Central memory CD8-positive, alpha-beta T cell (primary cell): ENCODE measurements at places on chromosomes 16 and 17.

DNA sequence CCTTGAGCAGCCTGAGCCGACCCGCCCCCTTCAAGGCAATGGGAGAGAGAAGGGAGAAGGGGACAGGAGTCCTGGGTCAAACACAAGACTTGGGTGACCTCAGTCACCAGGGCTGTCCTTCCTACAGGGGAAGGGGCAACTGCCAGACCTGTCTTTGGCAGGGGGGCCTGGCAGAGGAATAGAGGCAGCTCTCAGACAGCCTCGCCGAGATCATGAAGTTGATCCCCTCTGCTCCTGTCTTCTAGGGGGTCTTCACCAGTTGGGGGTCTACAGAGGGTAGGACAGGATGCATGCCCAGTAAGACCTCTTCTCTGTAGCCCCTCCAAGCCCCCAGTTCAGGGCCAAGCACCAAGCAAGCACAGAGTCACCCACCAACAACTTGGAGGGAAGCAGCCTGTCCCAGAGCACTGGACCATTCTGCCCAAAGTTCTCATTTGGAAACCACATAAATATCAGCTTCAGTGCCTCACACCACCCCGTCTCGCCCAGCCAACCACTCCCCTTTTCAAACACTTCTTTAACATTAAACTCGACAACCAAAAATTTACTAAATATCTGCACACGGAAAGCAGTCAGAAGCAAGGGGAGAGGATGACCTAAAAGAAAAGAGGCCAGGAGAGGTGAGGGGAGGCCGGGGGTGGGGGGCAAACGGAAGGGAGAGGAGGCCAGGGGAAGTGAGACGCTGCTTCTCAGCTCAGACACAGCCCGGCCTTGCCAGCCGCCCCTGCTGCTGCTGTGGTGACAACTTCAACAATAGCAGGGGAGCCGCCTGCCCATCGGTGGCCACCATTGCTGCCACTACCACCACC lies 7.7 kb downstream of the DOK4 start:
- no peak for DNase-seq

GRCh38 chr16:72848759-72849664 lies 198.9 kb downstream of the ZFHX3 start:
- DNase-seq = no peak

DNA sequence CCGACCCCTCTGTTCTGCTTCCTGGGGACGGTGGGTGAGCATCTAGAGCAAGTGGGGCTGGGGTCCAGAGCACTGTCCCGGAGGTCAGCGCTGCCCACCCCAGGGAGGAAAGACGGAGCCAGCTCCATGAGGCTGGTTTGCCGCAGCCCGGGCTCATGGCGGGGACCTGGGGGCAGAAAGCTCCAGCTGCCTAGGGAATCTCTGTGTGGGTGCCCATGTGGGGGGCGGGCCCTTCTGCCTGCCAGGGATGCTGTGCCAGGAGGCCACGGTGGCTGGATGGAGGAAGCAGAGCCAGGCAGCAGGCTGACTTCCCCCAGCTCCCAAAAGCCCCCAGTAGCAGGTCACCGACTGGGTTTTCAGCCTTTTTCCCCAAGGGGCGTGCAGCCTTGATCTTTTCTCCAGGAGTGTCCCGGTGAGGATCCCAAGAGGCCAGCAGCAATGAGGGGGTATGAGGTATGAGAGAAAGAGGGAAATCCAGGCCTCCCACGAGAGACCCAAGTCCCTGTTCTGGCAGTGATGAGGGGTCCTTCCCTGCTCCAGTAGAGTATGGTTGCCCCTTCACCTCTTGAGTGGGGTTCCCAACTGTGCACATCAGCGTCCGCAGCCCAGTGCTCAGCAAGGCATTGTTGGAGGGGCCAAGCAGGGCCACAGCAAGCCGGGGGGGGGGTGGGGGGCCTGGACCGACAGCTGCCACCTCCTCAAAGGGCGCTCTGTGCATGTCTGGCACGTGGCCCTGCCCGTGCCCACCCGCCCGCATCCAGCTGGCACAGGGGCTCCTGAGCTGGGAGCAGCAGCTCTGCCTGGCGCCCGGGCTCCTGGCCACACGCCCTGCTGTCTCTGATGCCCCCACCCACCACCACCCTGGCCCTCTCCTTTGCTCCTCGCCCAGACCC lies 15.6 kb upstream of the BCAR1 start:
- DNase-seq = no peak

DNA sequence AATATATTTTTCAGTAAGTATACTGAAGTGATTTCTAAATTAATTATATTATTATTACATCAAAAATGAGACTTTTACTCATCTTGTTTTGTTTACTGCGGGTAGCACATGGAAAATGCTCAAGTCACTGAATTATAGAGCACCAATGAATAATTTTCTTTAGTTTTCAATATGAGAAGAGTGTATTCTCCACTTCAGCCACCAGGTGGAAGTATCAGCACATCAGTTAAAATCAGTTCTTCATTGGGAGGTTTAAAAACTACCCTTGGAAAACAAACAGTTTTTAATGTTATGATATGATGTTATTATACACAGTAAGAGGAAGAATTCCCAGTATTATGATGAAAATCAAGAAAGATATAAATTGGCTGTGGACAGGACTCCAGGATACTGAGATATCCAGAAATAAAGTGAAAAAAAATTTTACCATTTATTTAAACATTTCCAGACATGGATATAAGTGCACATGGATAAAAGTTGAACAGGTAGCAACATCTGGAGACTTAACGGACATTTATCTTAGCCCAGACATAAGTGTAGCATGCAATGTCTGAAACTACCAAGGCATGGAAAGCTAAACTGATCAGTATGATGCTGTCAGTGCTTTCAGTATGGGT lies 467.3 kb downstream of the KCNJ2 start:
- DNase-seq = no peak
